ENCODE measurements at places on chromosomes 4 and X.

GRCh38 chrX:151609222-151609621 lies 45.7 kb downstream of the PASD1 start:
- DNase-seq: no peak

DNA sequence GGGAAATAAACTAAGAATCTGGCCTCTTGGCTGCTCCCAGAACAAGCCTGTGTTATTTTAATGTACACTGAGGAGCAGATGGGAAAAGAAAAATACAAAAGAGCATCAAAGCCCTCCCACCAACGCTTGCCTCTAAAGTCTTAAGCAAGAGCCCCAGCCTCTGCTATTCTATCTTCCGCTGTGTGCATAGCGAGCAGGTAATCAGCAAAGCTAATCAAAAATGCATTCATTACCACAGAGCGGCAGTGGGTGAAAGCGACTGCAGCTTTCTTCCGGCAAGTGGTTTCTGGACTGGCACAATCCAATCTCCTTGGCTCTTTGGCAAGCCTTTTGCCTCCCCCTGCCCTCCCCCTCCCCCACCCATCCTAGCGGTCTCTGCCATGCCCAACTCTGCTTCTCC lies 13.5 kb upstream of the GRIA3 start:
- DNase-seq: no peak

- no peak for DNase-seq
These were observed 3.0 kb downstream of the FBXL5 start for GRCh38 chr4:15652191-15652590.

GRCh38 chr4:48033825-48034413 lies 17.3 kb downstream of the NIPAL1 start:
- no peak for DNase-seq

DNA sequence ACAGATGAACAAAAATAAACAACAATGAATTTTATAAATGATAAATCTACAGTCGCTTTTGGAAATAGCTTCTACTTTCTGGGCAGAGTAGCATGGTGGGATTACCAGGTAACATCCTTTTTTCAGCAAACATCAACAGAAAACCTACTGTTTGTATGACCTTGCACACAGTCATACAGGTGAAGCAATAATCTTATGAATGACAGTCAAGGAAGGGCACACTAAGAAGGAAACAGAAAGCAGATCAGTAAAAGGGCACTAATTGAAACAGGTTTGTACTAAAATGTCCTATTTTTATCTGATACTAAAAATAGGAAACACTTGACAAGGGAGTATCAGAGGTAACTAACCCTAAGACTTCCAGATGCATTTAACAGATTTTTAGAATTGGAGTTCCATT lies 108.9 kb downstream of the DLG3 start:
- DNase-seq: no peak

DNA sequence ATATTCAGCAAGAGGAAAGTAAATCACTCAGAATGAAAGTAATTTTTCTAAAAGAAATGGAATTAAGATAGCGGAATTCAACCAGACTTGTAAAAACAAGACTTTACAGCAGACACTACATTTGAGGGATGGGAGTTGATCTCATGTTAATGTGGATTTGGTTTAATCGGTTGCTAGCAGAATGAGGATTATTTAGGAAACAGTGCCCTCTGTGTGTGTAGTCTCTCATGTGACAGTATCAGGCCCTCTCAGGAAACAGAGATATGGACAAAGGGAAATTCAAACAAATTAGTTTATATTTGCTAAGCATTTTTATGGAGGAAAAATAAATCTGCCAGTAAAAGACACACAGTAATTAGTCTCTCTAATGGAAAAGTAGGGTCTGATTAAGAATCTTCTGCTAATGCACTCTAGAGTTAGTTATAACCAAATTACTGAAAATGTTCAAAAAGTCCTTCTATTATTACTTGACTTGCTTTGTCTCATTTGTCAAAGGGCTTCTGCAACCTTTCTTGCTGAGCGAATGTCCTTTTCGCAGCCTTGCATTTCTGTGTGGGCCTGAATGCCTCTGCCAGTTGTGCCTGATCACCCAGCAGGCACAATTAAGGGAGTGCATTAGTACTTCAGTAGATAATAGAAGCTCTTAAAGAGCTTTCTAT lies 1282.3 kb upstream of the TENM3 start:
- no peak for DNase-seq

GRCh38 chrX:139804482-139804881 lies 96.5 kb upstream of the MCF2 start:
- no peak for DNase-seq

DNA sequence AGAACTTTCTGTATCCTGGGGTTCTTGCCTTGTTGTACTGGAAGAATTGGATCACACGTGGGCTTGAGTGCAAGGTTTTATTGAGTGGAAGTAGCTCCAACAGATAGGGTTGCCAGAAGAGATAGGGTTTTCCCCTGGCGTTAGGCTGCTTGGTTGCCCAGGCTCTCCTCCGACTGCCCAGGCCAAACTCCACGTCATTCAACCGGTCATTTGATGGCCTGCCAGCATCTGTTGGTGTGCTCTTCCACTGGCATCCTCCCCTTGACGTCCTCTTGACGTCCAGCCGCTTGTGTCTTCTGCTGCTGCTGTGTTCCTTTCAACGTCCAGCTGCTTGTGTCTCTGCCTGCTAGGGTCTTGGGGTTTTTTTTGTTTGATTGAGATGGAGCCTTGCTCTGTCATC lies 340.3 kb upstream of the ZCCHC13 start:
- DNase-seq: no peak

- DNase-seq: no peak
These were observed 376.6 kb downstream of the PDGFC start for GRCh38 chr4:156595041-156595440.

- no peak for DNase-seq
These were observed 107.2 kb upstream of the NALF2 start for GRCh38 chrX:69396916-69397315.

DNA sequence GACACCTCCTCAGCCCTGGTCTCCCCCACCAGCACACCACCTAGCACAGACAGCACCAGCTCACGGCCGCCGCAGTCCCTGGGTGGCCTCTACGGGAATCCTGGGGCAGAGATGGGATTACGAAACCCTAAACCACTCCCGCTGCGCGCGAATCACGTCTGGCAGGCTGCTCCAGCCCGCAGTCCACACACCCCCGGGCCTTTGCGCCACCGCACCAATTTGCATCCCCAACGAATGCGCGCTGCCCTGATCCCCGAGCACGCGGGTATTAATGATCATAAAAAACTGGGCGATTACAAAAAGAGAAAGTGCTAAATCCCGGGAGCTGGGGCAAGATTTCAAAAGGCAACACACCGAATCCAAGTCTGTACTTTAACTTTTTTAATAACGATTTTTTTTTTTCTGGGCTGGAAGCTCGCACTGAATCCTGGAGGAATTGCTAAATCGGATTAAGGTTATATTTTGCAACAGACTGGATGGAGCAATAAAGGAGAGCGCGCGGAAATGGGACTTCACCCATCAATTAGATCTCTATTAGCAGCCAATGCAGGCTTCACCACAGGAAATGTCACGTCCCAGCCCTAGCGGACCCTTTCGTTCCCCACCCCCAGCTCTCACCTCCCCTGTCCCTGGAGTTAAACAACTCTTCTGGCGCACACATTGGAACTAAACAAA lies 69.8 kb upstream of the TMEM33 start:
- DNase-seq: no peak

DNA sequence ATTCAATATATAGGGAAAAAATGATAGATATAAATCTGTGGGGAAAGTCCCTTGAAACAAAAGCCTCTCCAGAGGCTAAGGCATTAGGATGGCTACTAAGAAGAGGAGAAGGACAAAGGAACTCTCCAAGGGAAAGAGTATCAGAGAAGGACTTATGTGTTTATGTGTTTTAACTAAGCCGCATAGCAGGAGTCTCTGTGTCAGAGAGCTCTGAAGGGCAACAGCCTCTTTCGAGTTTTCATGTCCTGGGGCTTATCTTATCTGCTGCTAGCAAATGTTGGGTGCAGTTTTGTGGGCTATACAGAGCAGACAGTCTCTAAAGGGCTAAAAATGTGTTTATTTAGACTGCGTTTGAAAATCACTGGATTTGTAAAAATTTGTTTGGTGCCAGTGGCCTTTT lies 1145.6 kb upstream of the DIAPH2 start:
- no peak for DNase-seq

DNA sequence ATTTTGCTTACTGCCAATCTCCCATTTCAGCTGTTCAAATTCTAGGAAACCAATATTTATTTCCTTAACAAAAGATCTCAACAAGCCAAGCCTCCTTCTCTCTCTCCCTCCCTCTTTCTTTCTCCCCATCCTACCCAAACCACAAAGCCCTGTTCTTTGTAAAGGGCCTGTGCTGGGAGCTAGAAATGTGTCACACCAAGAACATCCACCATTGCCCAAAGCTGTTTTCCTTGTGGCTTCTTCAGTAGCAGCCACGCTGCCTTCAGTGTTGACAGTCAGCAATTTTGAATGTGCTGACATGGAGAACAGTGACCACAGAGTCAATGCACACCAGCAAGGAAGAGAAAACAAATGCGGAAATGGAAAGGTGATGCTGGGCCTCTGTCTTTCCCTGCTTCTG lies 203.0 kb downstream of the MAML3 start:
- peak; percentile 41 for DNase-seq

GRCh38 chr4:41199788-41200187 lies 14.6 kb downstream of the APBB2 start:
- no peak for DNase-seq

DNA sequence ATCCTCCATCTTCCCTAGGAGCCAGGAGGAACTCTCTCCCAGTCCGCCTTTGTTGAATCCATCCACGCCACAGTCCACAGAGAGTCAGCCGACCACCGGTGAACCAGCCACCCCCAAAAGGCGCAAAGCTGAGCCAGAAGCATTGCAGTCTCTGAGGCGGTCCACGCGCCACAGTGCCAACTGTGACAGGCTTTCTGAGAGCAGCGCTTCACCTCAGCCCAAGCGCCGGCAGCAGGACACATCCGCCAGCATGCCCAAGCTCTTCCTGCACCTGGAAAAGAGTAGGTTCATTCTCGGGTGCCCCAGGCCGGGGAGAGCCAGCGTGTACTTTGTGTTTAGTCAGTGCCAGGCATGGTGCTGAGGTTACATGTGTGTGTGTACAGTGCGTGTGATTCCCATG lies 7.4 kb downstream of the MSL3 start:
- DNase-seq: no peak

GRCh38 chr4:108833046-108833445 lies 70.2 kb upstream of the ETNPPL start:
- DNase-seq: no peak
